ENCODE measurements at places on chromosomes 7 and 10.

DNA sequence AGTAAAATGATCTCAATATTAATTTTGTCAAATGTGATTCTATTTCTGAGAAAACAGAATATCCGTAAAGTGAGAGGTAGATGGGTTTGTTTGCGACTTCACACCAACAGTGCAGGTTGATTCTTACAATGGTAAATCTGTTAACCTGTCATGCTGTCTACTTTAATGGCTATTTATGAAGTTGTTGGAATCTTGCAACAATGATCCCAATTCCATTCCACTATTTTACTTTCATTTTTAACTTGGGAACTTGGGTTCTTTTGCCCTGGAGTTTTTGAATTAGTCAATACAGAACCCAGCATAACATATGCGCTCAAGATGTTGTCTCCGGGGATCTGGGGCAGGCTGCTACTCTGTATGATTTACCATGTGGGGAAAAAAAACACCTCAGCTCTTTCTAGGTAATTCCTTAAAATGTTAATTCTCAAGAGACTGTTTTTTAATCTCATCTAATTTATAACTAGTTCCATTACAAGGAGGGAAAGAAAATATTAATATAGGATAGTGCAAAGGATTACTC, 1.2 kb downstream of the LGI1 start:
- DNase-seq, result no peak

DNA sequence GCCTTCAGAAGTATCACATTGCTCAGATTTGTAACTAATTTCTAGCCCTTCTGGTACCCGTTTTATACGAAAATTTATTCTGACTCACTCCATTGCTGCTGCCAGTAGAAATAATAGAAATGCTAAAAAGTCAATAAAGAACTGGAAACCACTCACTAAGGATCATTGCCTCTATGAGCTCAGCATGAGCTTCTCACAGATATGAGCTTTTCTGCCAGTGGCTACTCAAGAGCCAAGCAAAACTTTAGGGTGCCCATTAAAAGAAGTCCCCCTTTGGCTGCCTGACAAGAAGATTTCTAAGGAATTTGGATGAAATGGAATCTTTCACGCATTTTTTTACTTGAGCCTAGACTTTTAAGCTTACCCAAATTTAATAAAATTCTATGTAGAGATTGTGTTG, 52.5 kb downstream of the GPR37 start:
- DNase-seq, result no peak

DNA sequence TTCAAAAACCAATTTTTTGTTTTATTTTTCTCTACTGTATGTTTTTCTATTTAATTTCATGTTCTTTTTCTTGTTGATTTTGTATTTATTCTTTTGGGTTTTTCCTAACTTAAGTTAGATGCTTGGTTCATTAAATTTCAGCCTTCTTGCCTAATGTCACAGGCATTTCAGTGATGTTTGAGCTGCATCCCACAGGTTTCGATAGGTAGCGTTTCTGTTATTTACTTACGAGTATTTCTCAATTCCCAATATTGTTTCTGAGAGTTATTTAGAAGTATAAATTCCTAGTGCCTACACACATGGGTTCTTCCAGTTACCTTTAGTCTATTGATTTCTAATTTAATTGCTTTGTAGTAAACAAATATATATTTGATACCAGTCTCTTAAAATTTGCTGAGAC, 18.2 kb downstream of the PROSER2 start:
- DNase-seq, result no peak

DNA sequence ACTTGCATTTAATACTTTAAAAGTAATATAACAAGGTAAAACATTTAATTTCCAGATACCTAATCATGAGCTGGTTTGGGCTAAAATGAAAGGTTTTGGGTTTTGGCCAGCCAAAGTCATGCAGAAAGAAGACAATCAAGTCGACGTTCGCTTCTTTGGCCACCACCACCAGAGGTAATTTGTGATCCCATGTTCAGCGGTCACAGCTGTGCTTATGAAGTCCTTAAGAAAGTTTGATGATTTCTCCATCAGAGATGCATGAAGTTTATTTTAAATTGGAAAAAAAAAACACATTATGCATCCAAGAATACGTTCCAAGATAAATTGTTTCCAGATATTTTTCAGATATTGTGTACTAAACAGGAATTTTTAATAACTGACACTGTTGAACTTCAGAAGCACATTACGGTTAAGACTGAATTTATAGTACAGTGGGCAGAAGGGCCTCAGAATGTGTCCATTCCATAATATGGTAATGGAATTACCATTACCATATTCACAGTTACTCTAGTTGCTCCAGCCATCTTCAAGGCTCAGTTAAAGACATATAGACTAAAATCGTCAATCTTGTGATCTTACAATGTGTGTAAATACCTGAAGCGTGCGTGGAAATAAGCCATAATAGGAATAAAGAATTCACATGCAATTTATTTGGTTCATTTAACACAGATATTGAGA, 106.8 kb downstream of the ZMYND11 start:
- no peak for DNase-seq

DNA sequence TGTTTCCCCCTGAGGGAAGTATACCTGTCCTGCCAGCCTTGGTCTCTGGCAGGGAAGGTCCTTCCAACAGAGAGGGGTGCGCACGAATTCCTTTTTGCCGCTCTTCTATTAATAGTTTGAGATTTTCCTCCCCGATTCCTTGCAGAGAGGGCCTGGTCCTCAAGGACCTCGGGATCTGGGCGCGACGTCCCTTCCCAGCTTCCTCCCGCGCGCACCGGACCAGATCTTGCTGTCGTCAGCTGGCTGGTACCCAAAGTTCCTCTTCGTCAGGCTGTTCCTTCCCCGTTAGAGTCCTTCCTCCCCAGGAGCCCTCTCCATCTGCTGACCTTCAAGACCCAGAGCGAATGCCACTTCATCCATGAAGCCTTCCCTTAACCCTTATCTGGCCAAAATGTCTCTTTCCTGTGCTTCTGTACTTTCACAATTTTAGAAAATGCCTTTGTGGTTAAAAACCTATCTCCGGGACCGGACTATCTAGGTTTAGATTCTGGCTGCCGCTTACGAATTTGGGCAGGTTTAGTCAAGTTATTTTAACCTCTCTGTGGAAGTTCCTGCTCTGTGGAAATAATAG, 851 bp upstream of the GOT1 start:
- DNase-seq, result no peak

DNA sequence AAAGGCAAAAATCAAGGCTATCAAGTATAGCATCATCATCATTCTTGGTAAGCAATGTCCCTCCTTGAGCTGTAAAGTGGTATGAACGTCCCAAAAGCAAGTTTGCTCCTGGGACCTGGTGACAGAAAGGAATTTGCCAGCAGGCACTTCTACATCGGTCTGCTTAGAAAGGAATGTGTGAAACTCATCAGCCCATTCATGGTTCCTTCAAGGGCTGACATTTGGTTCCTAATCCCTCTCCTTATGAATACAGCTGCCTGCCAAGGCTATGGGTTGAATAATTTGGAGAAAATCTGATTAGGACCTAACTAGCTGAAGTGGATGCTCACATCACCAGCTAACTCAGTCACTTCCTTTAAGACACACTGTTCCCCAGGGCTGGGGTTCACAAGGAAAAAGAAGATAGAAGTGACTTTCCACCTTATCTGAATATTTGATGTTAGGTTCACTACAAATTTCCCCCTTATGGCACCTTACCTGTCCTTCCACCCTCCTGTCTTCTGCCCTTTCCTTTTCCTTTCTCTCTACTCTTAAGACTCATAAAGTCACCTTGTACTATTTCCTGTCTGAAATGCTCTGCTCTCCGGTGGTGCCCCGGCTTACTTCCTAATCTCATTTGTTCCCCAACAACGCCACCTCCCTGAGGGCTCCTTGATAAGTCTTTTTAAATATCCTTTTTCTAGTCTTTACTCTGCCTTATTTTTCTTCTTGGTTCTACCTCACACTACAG, 187.1 kb downstream of the NPSR1 start:
- DNase-seq, result no peak

DNA sequence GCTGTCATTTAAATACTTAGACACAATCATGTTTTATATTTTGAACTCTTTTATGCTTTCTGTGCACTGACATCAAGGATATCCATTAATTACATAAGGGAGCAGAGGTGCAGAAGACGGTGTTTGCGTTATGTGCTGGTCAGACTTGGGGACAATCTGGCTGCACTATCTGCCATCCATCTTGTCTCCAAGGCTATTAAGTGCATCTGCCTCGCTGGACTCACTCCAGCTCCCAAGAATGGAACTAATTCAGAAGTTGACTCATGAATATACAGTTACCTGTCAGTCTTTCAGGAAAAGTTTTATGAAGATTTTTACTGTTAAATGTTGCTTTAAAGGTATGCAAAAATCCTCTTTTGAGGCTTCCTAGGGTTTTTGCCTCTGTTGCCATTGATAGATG, 391.0 kb downstream of the SUGCT start:
- no peak for DNase-seq

GRCh38 chr7:87123105-87123504, 29.1 kb upstream of the DMTF1 start:
- no peak for DNase-seq

DNA sequence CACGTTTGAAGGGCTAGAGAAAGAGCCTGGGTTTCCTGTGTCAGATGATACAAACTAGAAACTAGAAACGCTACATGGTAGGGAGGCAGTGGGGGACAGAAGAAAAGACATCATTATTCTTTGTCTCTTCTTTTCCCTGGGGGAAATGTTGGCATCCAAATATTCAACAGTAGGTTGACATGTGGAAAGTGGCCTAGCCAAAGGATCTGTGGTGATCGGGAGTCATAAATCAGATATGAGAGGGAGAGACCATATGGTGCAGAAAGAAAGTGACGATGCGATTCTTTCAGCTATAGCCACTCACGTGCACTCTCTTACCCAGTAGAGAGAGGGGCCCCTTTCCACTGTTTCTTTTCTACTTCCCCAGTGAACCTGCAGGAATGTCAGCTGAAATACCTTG, 964.7 kb downstream of the LRMDA start:
- DNase-seq, result no peak

GRCh38 chr10:126481181-126481580, 92.9 kb upstream of the ADAM12 start:
- no peak for DNase-seq

DNA sequence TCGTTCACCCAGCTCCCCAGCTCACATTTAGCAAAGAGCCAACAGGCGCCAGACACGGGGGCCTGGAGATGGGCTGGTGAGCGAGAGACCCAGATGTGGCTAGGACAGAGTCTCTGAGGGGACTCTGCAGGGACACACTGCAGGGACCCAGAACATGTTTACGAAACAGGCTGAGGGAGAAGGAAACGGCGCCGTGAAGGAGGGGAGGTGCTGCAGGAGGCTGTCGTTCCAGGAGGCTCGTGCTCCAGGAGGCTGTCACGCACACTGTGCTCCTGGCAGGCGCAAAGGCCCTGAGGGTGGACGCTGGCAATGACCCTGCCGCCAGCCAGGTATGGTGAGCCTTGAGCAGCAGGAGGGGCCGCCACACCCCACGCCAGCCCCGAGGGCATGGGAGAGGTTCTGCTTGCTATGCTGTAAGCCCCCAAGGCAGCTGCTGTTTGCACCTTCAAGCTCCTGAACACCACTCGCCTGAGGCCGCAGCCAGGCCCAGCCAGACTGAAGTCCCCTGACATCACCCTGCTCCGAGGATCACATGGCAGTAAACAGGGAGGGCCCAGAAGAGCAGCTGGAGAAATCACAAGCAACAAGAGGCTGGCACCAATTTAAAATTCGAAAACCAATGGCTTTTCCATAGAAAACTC, 27.3 kb downstream of the ADAP1 start:
- no peak for DNase-seq

- no peak for DNase-seq
Measured at GRCh38 chr7:105131890-105132289, 117.9 kb downstream of the KMT2E start.

GRCh38 chr10:23399701-23400144, 39.2 kb upstream of the OTUD1 start:
- DNase-seq, result no peak

- no peak for DNase-seq
Measured at GRCh38 chr7:18693406-18693805, 197.9 kb downstream of the HDAC9 start.

DNA sequence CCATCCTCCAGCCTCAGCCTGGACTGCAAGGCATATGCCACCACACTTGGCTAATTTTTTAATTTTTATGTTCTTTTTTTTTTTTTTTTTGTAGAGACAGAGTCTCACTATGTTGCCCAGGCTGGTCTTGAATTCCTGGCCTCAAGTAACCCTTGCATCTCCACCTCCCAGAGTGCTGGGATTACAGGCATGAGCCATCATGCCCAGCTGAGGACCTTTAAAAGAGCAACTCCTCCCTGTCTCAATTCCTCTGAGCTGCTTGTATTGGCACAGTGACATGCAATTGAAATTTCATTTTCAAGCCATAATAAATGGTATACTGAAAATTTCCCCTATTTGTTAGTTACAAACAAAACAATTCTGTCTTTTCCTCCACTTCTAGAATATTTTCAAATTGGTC, 19.5 kb downstream of the DNAJB9 start:
- no peak for DNase-seq

DNA sequence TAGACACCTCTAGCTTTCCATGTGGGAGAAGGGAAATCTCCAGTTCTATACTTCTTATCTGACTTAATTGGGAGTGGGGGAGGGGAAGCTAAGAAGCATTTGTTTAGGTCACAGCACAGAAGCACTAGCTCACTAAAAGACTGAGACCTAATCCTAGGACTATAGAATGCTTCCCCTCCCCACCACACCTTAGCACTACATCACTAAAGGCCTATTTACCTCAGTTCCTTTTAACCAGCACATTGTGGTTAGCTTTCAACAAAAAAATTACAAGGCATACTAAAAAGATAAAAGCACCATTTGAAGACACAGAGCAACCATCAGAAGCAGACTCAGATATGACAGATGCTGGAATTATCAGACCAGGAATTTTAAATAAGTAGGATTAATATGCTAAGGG, 53.8 kb upstream of the ADRA2A start:
- no peak for DNase-seq

DNA sequence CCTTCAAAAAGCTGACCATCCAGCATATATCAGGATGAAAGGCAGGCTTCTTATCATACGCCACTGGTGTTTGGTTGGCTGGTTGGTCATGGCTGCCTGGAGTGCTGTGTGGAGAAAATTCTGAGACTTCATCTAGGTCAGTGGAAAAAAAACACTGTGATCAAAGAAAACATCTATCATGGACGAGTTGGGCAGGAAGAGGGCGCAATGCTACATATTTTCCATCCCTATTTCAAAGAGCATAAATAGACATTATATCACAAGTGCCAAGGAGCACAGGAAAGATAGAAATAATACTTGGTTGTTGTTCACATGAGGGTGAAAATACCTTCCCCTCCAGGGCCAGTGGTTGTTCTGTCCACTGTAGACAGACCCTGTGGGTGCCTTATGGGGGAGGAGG, 128.4 kb upstream of the PLPP4 start:
- no peak for DNase-seq

All from iPS DF 6.9 (cell line).